ENCODE measurements at places on chromosomes 5 and 9.

- H3K4me3 ChIP-seq, result no peak overlapping the region
- ATAC-seq, result no peak
- H3K27ac ChIP-seq, result no peak overlapping the region
- H3K4me1 ChIP-seq, result no peaks in the 10 kb centered on the region
- peaks cover 25% of the 10 kb centered on the region for H3K27me3 ChIP-seq
- H3K36me3 ChIP-seq, result no peaks in the 10 kb centered on the region
These were observed 189.4 kb downstream of the NXNL2 start for GRCh38 chr9:88724331-88724730.

GRCh38 chr5:76854644-76855043, 4.8 kb downstream of the S100Z start:
- no peaks in the 10 kb centered on the region for H3K27me3 ChIP-seq
- ATAC-seq, result no peak
- peak overlapping the region; percentile 89 for H3K27ac ChIP-seq
- no peaks in the 10 kb centered on the region for H3K36me3 ChIP-seq
- peak overlapping the region; percentile 59 for H3K4me3 ChIP-seq

- peaks cover 86% of the 10 kb centered on the region for H3K36me3 ChIP-seq
- H3K27ac ChIP-seq, result no peak overlapping the region
These were observed 337.3 kb downstream of the KDM4C start for GRCh38 chr9:7095058-7095457.

GRCh38 chr5:138226910-138227309, 13.8 kb upstream of the CDC23 start:
- no peaks in the 10 kb centered on the region for H3K4me1 ChIP-seq
- H3K36me3 ChIP-seq, result no peaks in the 10 kb centered on the region
- H3K27ac ChIP-seq, result no peak overlapping the region
- peaks cover 6% of the 10 kb centered on the region for H3K27me3 ChIP-seq

DNA sequence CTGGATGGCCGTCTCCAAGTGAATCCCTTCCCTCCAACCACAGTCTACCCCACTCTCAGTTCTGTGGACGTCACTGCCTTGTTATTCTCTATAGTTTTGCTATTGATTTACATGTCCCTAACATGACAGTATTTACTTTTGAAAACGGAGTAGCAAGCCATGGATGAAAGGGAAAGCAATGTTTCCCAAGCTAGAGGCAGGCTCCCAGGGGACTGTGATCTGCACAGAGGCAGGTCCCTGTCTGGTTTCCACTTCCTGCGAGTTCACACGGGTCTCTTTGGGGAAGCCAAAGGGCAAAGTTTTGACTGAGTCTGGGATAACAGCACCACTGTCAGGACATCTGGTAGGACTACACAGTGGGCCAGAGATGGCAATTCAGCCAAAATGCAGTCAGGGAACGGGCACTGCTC, 12.7 kb downstream of the C9orf153 start:
- ATAC-seq, result no peak
- H3K4me1 ChIP-seq, result peaks cover 3% of the 10 kb centered on the region
- no peak overlapping the region for H3K27ac ChIP-seq
- no peaks in the 10 kb centered on the region for H3K36me3 ChIP-seq

GRCh38 chr5:155624597-155625241, 611.2 kb downstream of the KIF4B start:
- no peak overlapping the region for H3K4me3 ChIP-seq
- H3K36me3 ChIP-seq, result no peaks in the 10 kb centered on the region
- no peaks in the 10 kb centered on the region for H3K4me1 ChIP-seq
- peaks cover 34% of the 10 kb centered on the region for H3K27me3 ChIP-seq
